ENCODE measurements at places on chromosomes 2 and 18.

DNA sequence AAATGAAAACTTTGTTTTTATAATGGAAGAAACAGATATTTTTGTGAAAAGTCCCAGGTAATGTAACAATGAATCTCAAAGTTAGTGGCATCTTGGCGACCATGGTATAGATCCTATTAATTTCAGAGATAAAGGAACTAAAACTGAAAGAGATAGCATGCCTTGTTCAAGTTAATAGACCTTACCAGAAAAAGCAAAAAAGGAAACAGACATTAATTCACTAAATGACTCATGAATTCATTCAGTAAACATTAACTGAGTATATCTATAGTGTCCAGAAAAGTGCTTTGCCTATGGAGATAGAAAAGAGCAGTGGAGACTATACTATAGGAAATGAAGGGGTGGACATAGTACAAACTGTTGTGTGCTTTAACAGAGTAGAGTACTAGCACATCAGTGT is 763.3 kb downstream of the TRIB2 start:
- no peak for DNase-seq

DNA sequence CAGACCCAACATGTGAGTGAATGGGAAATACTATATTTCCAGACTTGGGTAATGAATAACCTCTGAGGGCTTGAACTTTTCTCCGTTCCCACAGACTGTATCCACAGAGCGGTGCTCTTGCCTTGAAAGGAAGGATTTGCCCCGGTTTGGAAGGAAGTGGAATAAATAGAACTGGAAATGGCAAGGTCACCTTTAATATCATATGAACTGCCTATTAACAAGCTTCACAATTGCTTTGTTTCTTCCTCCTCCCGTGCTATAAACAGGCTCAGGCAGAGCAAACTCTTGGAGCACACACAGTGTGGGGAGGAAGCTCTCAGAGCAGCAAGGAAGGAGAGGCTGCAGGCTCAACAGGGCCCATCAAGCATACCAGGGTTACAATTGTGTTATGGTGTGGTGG is 28.5 kb upstream of the DARS1 start:
- DNase-seq: no peak

- DNase-seq: no peak
Observed at GRCh38 chr2:121372082-121372481, 87.1 kb upstream of the TFCP2L1 start.

- no peak for DNase-seq
Observed at GRCh38 chr18:21314724-21315123, 72.7 kb downstream of the GREB1L start.

GRCh38 chr2:173990970-173991819 is 26.0 kb upstream of the SP3 start:
- DNase-seq: no peak

- peak; percentile 28 for DNase-seq
Observed at GRCh38 chr18:36572135-36572856, 256.5 kb downstream of the TPGS2 start.

GRCh38 chr2:157164891-157165290 is 92.6 kb upstream of the GALNT5 start:
- DNase-seq: no peak

DNA sequence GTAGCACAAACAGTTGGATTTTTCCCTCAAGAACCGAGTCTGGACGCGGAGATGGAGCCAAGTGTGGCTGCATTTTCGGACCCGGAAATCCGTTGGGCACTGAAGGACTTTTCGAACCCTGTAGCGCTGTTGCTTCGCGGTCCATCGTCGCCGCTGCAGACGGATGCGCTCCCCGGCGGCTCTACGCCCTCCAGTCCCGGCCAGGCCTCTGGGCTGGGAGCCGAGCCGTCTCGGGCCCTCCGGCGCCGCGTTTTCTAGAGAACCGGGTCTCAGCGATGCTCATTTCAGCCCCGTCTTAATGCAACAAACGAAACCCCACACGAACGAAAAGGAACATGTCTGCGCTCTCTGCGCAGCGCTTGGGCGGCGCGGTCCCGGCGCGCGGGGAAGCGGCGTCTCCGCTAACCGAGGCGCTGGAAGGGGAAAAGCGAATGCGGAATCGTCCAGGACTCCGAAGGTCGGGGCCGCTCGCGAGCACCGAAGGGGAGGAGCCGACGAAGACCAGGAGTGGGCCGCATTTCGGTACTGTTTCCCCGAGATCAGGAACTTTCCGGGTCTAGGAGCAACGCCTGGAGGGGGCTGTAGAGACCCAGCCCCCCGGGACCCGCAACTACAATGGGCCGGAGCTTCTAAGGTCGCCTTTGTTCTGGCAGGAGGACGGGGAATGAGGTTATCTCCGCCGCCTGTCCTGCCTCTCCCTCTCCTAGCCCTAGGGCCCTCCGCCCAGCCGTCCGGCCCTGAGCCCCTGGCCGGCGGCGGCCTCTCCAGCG is 3.2 kb downstream of the EMX1 start:
- DNase-seq: no peak

GRCh38 chr2:159516241-159516758 is 100.0 kb downstream of the BAZ2B start:
- no peak for DNase-seq

GRCh38 chr2:15241201-15241600 is 319.9 kb downstream of the NBAS start:
- no peak for DNase-seq

DNA sequence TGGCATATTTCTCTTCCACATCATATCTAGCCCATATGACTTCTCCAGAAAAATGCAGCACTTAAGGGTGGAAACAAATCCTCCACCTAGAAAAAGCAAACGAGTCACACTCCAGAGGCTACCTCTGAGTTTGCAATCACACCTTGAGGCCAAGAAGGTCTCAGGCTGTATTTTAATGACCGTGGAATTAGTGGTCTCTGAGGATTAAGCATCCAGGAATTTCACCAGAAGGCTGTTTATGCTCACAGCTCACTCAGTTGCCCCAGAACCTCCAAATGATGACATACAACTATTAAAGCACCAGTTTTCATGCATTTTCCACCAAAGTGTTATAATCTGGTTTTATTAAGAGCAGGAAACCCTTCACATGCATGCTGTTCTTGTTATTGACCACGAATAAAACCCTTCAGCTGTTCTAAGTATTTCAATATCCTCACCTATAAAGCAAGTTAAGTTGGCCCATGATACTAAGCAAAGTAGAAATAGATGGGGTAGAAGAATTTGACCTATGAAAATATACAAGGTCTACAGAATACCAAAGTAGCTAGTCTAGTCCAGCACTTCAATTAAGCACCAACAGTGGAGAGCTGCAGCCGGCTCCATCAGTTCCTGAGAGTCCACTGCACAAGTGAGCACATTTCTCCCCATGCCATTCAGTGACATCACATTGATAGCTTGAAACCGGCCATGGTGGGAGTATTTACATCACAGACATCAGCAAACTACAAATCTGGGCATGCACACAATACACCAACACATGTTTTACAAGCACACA is 39.5 kb upstream of the SLC14A1 start:
- no peak for DNase-seq

DNA sequence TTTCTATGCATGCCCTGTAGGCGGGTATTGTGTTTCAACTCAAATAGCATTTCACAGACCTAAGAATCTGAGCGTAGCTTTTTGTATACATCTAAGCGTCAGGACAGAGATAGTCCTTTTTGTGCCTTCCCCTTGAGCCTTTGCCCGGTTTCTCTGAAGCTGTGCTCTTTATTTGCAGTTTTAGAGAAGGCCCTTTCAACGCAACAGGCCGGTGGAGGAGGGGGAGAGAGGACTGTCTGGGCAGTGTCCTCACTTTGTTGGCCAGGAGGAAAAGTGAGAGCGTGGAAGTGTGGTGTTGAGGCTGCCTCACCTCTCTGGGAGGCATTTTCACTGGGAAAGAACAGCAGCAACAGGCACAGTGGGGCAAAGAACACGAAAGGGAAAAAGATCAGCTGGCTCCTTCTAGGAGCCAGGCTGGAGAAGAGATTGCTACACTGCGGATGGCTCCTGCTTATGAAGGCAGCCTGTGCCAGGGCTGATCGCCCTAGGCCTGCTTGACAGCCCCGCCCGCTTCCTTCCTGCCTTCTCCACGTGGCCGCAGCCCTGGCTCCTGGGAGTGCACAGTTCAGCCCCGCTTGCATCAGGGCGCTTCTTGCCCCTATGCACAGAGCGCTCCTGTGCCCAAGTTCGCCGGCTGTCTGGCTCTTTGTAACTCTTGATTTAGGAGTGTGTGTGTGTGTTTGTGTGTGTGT is 195.6 kb upstream of the POU3F3 start:
- peak; percentile 38 for DNase-seq

DNA sequence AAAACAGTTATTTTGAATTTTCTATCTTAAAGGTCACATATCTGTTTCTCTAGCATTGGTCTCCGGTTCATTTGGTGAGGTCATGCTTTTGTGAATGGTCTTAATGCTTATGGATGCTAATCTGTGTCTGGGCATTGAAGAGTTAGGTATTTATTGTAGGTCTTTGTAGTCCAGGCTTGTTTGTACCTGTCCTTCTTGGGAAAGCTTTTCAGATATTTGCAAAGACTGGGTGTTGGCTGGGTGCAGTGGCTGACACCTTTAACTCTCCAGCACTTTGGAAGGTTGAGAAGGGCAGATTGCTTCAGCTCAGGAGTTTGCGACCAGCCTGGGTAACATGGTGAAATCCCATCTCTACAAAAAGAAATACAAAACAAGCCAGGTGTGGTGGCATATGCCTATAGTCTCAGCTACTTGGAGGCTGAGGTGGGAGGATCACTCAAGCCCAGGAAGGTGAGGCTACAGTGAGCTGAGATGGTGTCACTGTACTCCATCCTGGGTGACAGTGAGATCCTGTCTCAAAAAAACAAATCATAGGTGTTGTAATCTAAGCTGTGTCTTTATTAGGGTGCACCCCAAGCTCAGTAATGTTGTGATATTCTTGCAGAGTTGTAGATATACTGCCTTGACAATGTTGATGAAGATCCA is 82.3 kb downstream of the FAM117B start:
- DNase-seq: no peak

- DNase-seq: no peak
Observed at GRCh38 chr2:149507974-149508373, 79.6 kb downstream of the MMADHC start.

- DNase-seq: no peak
Observed at GRCh38 chr18:36025025-36025424, 42.3 kb downstream of the RPRD1A start.

GRCh38 chr2:85524336-85524908 is 14.5 kb upstream of the MAT2A start:
- DNase-seq: no peak

- DNase-seq: no peak
Observed at GRCh38 chr2:109356324-109357035, 227.5 kb downstream of the SH3RF3 start.

- no peak for DNase-seq
Observed at GRCh38 chr2:36773947-36774346, 77.4 kb downstream of the VIT start.

- no peak for DNase-seq
Observed at GRCh38 chr2:230085201-230085600, 16.5 kb upstream of the SLC16A14 start.

DNA sequence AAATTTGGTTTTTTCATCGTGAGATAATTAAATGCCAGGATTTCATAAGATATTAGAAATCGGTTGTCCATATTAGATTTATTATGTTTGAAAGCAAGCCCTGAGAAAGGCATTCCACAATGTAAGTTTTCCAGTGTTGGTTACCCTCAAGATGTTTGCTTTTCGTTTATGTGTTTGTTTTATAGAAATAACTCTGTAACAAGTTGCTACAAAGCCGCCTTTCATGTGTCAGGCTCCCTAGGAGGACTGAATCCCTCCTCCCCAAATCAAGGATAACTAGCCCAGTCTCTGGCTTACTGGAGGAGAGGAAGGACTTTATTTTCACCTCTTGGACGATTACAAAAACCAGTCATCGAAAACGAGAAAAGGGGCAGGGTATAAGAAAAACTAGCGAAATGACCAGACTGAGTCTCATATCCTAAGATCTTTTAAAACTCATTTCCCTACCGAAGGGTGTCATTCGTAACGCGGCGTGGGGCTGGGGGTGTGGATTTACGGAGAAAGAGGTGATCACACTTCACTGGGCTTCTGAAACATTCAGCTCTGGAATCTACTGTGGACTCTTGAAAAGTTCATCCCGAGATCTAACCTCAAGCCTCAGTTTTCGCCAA is 1.0 kb upstream of the PEX13 start:
- DNase-seq: no peak

DNA sequence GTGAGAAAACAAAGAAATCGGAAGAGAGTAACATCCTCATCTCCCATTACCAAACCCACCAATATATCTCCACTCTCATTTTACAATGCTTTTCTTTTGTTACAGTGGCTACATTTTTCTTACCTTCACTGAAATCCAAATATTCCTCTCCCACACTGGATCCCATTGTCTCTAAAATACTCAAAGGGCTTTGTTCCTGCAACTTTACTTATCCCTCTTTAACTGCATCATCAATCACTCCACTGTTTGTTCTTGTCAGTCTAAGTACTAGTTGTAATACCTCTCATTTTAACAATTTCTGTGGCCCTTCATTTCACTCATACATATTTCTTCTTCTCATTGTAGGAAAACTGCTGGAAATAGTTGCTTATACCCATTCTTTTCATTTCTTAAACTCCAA is 464.2 kb upstream of the PIK3C3 start:
- no peak for DNase-seq

GRCh38 chr2:20618468-20618885 is 32.4 kb downstream of the HS1BP3 start:
- no peak for DNase-seq

DNA sequence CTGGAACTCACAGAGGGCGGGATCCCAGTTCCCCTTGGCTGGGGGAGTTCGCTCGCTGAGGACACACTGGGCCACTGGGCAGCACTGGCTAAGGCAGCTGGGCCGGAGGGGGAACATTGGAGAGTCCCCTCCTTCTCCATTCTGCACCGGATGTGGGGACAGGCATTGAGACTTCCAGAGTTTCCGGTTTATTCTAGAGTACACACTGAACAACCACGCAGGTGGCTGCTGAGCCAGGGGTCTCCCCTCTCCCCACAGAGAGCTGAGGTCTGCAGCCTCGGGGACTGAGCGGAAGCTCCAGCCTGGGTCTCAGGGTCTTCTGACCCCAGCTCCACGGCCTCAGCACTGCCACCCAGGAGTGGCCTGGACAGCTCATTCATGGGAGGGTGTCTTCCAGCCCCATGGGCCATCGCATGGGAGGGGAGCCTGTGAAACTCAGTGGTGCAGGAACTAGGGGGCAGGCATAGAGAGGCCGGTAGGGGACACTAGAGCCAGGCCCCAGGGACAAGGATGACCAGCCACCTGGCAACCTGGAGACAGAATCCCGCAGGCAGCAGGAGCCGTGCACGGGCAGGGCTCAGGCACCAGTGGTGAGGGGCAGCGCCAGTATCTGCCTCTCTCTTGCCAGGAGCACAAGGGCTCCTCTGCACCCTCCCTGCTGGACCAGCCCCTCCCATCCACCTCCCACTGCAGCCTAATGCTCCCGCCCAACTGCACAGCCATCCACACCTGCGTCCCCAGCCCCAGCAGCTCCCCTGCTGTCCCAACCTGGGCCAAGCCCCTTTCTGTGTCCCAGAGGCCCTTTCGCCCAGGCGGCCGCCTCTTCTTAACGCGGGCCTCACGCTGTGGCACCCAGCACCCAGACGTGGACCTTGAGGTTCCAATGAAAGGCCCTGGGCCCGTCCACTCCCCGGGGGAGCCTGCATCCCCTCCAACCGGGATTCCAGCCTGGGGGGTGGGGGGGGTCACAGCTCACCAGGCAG is 45.1 kb upstream of the GPC1 start:
- no peak for DNase-seq

- DNase-seq: no peak
Observed at GRCh38 chr2:238183821-238184220, 19.7 kb downstream of the ILKAP start.

GRCh38 chr2:177252808-177253531 is 11.6 kb downstream of the NFE2L2 start:
- DNase-seq: no peak
